ENCODE measurements at places on chromosomes 3 and 15.

- no peak for DNase-seq
Measured at GRCh38 chr3:23264413-23264812, 61.3 kb downstream of the UBE2E2 start.

- DNase-seq = no peak
Measured at GRCh38 chr3:116759316-116759715, 49.7 kb downstream of the TUSC7 start.

DNA sequence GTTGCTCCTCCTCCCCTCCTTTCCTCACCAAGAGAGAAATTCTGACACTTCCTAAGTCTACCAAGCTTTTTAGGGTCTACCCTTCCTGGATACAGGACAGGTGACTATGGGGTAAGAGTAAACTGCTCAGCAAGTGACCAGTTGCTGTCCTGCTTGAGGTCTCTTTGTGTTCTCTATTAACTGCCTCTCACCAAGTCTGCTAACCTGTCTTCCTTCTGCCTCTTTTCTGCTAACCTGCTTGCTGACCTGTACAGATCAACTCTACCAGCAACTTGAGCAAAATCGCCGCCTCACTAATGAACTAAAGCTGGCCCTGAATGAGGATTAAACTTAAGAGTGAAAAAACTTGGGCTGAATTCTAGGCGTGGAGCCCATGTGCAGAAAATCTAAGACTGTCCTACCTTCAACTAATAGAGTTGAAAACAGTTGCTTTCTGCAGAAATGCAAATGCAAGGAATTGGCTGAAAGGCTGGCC is 27.1 kb downstream of the TPM1 start:
- DNase-seq = no peak

DNA sequence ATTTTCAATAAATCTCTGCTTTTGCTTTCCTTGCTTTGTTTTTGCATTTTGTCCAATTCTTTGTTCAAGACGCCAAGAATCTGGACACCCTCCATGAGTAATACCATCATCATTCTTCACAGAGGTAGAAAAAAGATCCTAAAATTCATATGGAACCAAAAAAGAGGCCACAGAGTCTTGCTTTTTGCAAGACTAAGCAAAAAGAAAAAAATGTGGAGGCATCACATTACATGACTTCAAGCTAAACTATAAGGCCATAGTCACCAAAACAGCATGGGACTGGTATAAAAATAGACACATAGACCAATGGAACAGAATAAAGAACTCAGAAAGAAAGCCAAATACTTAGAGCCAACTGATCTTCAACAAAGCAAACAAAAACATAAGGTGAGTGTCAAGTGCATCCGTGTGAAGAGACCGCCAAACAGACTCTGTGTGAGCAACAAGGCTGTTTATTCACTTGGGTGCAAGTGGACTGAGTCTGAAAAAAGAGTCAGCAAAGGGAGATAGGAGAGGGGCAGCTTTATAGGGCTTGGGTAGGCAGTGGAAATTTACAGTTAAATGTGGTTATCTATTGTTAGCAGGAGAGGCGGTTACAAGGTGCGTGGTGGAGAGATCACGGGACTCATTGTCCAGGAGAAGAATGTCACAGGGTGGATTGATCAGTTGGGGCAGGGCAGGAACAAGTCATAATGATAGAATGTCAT is 10.9 kb downstream of the STRIT1 start:
- DNase-seq = no peak

DNA sequence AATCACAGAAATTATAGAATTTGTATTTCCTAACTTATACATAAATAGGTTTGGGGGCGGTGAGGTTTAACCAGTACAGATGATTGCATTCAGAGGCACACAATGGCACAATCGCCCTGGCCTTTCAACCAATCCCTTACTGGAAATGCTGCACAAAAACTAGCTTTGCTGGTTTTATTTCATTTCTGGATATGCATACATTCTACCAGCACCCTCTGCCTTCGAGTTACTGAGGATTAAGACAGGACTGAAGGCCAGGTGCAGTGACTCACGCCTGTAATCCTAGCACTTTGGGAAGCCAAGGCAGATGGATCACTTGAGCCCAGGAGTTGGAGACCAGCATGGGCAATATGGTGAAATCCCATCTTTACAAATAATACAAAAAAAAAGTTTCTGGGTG is 336.1 kb downstream of the ARRDC4 start:
- DNase-seq = no peak

DNA sequence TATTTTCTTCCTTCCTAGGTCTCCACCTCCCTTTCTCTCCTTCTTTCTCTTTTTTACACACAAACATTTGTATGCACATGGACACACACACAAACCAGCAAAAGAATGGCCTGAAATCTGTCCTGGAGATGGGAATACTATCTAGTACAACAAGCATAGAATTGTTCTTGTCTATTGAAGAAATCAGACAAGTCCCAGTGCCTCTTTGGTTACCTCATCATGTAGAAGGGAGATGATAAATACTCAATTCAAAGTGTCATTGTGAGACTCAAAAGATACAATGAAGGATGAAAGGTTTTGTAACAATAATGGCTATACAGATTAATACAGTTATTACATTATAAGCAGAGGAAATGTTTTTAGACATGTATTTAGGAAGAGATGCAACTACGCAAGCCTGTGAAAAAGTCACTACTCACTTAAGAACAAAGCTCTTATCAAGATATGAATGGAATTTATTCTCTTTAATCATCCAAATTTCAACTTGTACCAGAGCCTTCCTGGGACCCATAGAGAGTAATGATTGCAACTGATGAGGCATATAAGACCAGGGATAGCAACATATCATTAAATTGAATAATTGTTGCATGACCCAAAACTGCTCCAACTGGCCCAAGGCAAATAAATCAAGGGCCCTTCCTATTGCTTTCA is 43.2 kb downstream of the P3H2 start:
- no peak for DNase-seq

DNA sequence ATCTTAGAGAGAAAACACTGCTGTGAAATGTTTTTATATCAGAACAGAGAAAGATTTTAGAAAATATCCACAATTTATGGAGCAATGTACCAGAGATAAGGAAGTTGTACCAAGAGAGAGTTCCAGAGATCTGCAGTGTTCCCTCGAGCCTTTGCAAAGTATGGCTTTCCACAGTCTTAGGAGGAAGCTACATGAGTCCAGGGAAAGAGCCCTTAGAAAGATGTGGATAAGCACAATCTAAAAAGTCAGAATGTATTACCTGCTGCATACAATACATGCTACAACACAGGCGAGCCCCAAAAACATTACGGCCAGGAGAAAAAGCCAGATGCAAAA is 56.4 kb downstream of the ZNF860 start:
- DNase-seq = no peak

GRCh38 chr15:72339777-72340177 is 19.8 kb upstream of the CELF6 start:
- no peak for DNase-seq

- no peak for DNase-seq
Measured at GRCh38 chr3:21665444-21666100, 85.4 kb downstream of the ZNF385D start.

DNA sequence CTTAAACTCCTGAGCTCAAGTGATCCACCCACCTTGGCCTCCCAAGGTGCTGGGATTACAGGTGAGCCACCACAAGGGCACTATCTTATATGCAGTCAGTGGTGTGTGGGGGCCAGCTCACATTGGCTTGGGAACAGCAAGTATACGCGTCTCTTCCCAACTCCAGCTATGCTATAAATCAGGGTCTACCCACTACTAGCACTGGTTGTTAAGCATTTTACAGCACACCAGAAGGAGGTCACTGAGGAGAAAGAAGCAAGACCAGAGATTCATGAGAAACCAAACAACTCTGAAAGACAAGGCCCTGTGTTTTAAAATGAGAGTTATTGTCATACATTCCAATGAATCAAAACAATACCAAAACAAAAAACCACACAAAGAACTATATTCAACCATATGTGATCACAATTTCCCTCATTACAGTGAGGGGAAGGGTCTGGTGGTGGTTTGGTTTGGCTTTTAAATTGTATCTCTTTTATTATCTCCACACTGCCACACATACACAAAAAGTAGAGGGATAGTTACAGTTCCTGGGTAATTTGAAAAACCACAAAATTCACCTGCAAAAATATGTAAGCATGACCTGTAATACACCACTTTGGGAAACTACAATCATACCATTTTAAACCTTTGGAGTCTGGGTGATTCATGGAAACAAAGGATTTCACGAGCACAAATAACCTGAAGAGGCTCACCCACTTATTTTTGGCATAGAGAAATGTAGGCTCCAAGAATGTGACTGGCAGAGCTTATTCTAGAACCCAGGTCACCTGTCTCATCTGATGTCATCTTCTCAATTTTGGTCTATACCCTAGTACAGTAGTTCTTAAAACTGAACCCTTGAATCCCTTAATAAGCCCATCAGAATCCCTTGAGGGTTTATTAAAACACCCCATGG is 5.2 kb downstream of the MAGI1 start:
- no peak for DNase-seq

DNA sequence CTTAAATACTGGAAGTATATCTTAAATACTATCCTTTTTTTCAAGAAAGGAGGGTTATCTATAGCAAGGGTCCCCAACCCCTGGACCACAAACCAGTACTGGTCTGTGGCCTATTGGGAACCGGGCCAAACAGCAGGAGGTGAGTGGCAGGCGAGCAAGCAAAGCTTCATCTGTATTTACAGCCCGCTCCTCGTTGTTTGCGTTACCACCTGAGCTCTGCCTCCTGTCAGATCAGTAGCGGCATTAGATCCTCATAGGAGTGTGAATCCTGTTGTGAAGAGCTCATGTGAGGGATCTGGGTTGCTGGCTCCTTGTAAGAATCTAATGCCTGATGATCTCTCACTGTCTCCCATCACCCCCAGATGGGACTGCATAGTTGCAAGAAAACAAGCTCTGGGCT is 26.1 kb downstream of the SUMF1 start:
- no peak for DNase-seq

GRCh38 chr3:187290503-187290902 is 1.0 kb downstream of the MASP1 start:
- no peak for DNase-seq

DNA sequence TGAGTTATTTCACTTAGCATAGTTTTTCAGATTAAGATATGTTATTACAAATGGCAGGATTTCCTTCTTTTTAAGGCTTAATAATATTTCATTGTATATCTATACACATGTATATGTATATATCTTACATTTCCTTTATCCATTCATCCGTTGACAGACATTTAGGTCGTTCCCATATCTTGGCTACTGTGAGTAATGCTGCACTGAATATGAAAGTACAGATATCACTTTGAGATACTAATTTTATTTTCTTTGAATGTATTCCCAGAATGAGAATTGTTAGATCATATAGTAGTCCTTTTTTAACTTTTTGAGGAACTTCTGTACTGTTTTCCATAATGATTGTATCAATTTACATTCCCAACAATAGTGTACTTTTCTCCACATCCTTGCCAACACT is 270.4 kb downstream of the NAALADL2 start:
- DNase-seq = no peak

DNA sequence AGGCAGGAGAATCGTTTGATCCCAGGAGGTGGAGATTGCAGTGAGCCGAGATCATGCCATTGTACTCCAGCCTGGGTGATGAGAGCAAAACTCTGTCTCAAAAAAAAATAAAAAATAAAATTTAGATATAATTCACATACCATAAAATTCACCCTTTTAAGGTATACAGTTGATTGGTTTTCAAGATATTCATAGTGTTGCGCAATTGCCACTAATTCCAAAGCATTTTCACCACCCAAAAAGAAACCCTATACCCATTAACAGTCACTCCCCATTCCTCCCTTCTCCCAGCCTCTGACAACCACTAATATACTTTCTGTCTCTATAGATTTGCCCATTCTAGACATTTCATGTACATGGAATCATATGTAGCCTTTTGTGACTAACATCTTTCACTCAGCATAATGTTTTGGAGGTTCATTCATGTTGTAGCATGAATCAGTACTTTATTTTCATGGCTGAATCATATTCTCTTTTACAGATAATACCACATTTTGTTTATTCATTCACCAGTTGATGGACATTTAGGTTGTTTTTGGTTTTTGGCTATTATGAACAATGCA is 116.7 kb downstream of the RASA2 start:
- no peak for DNase-seq

DNA sequence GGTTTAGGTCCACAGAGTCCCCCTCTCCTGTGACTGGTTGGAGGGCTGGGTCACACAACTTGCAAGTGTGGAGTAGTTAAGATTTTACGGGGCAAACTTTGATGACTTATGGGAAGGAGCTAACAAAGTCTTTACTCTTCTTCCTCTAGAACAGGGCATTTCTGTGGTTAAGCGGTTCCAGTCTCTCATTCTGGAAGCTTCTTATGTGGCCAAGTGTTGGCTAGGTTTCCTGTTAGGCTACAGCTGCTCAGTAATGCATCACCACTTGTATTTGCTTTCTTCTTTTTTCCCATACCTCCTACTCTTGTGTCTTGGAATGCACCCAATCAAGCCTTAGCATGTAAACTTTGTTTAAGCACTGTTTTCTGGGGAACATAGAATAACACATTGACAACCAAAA is 100.6 kb upstream of the PLAAT1 start:
- DNase-seq = no peak

DNA sequence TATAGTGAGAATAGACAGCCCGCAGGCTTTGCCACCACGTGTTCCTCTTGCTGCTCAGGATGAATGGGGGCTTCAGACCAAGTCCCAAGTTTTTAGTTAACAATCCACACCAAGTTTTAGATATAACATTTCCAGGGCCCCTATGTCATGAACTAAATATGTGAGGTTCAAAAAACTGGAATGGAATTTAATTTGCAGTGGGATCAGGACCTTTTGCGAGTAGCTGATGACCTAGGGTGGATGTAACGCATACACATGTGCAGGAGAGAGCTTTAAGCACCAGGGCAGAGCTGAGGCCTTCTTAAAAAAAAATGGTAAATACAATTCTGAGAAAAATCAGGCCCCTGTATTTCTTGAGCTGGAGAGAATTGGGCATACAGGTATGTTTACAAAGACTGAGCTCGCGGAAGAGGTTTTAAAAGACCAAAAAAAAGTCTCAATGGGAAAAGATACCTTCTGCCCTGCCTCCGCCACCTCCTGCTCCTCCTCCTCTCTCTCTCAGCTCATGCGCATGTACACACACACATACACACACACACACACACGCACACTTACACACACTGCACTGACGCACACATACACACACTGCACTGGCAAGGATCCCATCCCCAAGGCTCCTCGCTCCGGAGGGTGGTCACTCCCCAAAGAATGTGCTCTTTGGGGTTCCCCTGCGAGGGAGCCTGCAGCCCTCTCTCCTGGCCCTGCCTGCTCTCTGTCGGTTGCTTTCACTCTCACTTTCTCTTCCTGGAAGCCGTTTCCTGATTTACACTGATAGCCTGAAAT is 48.2 kb upstream of the IGF1R start:
- DNase-seq = no peak

- no peak for DNase-seq
Measured at GRCh38 chr15:31585240-31585639, 258.6 kb downstream of the KLF13 start.

Measured in stimulated activated CD8-positive, alpha-beta memory T cell treated with anti-CD3 and anti-CD28 coated beads, Interleukin-7, amount 100 ng/mL, for 1 hour (primary cell).